Foreskin keratinocyte (primary cell): ENCODE measurements at places on chromosomes 6 and 20. TPM values are rescaled to one million over a fixed set of nuclear protein-coding genes. Genes with fewer than 3 reads are reported as not detected.

GRCh38 chr6:112466373-112467151, 119.4 kb downstream of the RFPL4B start:
- peak; percentile 83 for DNase-seq

- peak; percentile 15 for DNase-seq
Observed at GRCh38 chr6:44580901-44581300, 193.4 kb downstream of the CDC5L start.

GRCh38 chr20:49352751-49353150, 74.9 kb upstream of the ZNFX1 start:
- DNase-seq: no peak

DNA sequence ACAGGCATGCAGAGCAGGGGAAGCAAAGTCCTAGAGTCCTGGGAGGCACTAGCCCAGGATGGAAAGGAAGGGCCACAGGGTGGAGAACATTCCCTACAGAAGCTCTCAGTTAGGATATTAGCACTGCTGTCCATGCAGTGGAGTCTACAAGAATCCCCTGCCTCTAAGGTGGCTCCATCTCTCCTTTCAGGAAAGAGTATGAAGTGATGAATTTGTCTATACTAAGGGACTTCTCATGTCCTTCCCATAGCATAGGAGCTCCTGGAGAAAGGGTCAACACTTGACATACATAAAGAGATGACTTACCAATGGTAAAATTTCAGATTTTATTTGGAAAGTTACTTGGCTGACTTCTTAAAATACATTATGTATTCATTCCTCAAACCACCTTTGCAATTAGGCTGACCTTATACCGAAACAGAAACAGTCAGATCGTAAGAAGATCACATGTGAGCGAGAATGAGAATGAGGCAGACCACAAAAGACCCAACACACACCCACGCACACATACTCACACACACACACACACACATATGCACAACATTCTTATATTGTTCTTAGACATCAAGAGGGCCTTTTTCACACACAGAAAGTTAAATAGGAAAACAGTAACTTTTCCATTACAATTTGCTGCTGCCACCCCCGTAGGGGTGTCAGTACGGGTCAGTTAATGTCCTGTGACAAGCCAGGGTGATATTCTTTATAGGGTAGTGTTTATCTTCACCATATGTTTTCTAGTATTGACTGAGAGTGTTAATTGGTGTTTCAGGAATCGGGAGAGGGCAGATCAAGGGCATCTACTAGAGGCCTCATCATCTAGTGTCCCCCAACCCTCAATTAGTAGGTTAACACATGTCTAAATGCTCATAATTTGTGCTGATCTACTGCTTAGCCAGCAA, 159.4 kb downstream of the FAXC start:
- no peak for DNase-seq

- no peak for DNase-seq
Observed at GRCh38 chr6:137705160-137706082, 161.6 kb upstream of the TNFAIP3 start.

DNA sequence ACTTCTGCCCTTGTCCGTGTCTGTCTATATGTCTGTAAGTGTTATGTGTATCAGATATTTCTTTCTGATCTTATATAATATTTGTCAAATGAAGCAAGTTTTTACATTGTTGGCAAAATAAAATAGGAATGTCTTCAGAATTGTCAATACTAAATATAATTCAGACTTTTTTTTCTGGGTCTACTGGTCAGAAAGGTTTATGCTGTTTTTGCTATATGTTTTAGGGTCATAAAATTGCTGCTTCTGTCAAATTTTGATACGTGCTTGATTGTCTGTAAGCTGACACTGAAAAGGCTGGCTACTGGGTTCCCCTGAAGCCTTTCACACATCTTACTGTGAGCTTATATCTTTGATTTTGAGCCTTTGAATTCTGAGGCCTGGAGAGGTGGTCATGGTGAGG, 20.1 kb downstream of the LGSN start:
- no peak for DNase-seq

DNA sequence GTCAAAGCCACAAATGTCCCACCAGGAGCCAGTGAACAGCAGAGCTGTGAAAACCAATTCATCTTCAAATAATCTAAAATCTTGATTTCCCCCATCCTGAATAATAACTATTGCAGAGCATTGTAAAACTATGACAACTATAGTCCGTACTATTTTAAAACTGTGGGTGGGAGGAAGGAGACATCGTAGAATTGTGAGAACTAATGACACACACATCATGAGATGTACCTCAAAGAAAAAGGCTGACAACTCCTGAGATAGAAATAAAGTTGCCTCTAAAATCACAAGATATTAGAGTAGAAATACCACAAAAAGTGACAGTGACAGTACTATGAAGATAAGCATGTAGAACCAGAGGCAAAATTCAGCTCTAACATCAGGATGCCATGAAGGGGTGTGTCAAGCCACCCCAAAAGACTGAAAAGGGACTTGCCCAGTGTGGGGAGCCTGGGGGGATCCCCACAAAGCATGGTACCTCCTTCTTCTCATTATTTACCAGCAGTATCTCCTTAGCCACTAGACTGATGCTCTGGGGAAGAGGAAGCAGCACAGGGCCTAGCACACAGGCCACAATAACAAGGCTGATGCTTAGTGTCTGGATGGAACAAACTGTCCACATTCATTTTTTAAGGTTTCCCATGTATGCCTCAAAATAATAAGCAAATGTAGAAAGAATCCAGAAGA, 13.4 kb downstream of the NAPB start:
- no peak for DNase-seq

DNA sequence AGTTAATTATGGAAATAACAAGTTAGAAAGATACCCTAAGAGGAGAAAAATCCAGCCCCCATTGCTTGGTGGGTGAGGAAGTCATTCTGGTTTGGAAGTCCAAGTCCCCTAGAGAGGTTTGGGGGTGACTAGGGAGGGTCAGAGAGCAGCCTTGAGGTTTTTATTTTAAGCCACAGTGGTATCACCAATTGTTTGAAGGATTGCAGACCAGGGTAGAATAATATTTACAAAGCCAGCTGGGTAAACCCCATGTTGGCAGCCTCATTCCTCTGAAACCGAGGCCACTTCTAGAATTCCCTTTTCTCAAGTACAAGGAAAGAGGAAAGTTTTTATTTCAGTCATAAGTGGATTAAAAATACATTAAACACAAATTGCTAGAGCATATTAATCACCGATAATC, 99.7 kb downstream of the TMEM170B start:
- DNase-seq: no peak

DNA sequence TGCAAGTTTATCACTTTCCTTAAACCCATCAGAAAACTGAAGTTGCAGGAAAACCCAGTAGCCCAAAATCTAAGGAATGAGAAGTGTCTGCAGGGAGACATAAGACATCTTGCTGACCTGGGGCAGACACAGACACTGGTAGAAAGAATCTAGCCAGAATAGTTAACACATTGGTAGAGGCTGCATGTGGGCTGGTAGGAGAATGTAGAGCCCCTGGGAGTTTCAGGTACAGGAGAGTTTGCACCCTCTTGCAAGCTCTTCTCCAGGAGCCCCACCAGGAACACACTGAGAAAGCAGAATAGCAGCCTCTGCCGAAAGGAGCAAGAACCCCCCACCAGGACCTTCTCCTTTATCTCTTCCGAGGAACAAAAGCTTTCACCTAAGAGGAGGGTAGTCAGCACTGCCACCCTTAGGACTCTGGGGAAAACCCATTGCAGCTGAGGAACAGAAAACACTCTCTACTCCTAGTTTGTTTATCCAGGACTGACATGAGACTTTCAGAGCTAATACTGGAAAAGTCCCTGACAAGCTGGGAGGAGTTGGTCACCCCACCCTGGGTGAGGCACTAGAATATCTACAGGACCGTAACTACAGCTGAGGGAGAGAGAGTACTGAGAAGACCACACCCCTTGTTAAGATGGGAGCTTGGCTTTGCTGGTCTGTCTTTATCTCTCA, 10.5 kb upstream of the OGFRL1 start:
- DNase-seq: no peak

DNA sequence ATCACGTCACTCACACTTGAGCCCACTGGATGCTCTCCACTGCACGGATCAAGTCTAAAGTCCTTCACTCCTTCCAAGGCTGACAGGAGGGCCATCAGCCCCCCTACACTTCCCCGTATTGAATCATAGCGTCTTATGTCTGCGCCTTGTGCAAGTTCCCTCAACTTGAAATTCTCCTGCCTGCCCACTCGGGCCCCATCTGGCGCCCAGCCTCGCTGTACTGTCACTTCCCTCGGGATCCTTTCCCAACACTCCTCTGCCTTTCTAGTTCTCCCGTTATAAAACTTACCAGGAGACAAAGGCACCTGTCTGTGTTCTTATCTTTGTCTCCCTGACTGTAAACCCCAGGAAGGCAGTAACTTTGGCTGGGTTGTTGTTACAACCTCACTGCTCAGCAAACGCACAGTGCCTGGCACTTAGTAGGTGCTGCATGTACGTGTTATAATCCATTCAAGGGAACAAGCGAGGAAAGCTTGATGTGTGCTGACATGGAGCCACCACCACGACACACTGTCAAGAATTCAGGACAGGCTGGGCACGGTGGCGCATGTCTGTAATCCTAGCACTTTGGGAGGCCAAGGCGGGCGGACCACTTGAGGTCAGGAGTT, 33.8 kb upstream of the ZFAND3 start:
- DNase-seq: no peak

- DNase-seq: no peak
Observed at GRCh38 chr6:15547400-15547799, 115.4 kb downstream of the DTNBP1 start.

GRCh38 chr20:11537032-11537431, 380.7 kb upstream of the BTBD3 start:
- DNase-seq: no peak

DNA sequence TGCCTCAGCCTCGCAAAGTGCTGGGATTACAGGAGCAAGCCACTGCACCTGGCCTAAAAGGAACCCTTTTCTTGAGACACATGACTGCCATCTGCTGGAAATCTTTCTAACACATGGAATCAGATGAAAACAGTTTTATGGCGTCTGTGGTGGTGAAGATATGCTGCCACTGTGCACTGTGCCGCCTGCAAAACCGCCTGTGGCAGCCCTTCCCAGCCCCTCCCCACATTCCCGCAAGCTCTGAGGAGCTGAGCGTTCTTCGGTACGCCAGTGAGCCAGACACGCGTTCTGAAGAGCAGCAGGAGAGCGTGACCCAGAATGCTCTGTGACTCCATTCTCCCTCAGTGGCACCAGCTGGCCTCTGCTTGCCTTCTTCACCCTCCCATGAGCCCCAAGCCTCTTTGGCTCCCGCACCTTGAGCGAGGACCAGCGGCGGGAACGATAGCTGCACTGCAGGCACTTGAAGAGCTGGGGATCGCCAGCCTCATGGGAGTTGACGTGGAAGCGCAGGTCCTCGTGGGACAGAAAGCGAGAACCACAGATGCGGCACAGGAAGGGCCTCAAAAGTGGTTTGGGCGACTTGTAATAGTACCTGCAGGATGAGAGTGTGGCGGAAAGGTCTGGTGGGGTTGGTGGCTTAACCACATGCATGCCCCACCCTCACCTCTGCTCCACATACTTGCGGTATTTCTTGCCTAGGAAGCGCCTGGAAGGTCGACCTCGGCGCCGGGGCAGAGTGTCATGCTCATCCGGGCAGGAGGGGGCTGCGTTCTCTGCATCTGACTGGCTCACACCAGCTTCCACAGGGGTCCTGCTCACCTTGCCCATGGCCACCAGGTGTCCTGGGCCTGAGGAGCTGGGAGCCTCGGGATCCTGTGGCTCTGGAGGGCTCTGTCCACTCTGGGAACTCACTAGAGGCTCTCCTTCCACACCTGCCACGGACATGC, 8.7 kb downstream of the ZNF335 start:
- no peak for DNase-seq

- no peak for DNase-seq
Observed at GRCh38 chr6:111338843-111339242, 144.2 kb downstream of the REV3L start.

DNA sequence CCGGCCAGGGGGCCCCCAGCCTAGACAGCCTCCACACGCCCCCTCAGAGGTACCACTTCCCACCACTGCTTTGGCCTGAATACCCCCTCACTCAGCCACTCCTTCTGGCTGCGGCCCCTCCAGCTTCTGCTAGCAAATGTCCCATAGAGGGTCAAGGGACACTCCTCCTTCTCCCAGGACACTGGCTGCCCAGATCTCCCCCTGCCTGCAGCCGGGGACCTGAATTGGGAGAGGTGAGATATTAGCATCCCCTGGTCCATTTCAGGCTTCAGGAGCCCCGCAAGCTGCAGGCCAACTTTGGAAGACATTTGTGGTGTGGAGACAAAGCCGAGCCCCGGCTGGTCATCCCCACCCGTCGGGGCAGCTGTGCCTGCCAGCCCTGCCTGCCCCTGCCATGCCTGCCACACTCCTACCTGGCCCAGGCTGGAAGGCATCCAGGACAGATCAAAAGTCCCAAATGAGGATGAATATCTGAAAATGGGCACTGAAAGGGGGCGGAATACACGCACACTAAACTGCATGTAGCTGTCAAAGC, 32.5 kb upstream of the FOXC1 start:
- DNase-seq: no peak

GRCh38 chr6:167683028-167683862, 143.5 kb upstream of the AFDN start:
- no peak for DNase-seq

- no peak for DNase-seq
Observed at GRCh38 chr6:1422290-1422689, 32.9 kb downstream of the FOXF2 start.

GRCh38 chr6:84137051-84137375, 90.4 kb downstream of the CEP162 start:
- DNase-seq: no peak

MSH5 gene
- total RNA-seq: 13.1 and 14.2 TPM in 2 replicates

C6orf15 gene
- 0.11 and 0.68 TPM in 2 replicates for total RNA-seq

SNAI1 gene
- total RNA-seq: 0.04 TPM in 1 of 2 replicates, not detected in the other

PCK1 gene
- not detected in 2 replicates for total RNA-seq

KCNG1 gene
- 12.8 and 28.2 TPM in 2 replicates for total RNA-seq

RPL10A gene
- 1,635 and 1,748 TPM in 2 replicates for total RNA-seq

CDH4 gene
- total RNA-seq: 11.2 and 12.8 TPM in 2 replicates
